ENCODE measurements at places on chromosomes 1 and 21.
A peak's percentile ranks its signal among the peaks of the same experiment; 100 is the strongest.

- no peak for DNase-seq
Measured at GRCh38 chr1:245810181-245810769, 655.5 kb downstream of the KIF26B start.

DNA sequence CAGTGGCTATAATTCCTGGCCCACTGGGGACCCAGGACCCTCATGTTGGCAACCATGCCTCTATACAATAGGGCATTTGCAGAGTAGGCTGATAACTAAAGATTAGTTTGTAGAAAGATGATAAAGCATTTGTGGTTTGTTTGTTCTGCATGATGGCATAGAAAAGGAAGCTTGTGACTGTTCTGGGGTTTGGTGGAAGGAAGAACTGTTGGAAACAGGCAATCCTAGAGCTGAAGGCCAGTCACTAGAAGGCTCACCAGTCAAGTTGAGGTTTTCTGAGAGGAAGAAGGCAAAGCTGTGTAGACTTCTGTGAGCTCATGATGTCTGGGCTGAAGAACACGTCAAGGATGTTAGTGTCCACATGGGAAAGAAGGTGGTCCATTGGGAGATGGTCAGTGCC, 140.3 kb upstream of the VANGL1 start:
- no peak for DNase-seq

- DNase-seq = no peak
Measured at GRCh38 chr1:241495741-241496140, 23.8 kb downstream of the FH start.

GRCh38 chr1:183652547-183653461, at the start of gene APOBEC4:
Gene APOBEC4 (minus strand): TSS chr1:183653316. CDS start chr1:183648781, 4,535 bp downstream.
- DNase-seq = peak; percentile 73

- DNase-seq = no peak
Measured at GRCh38 chr1:158290321-158290844, 660 bp downstream of the CD1C start.

DNA sequence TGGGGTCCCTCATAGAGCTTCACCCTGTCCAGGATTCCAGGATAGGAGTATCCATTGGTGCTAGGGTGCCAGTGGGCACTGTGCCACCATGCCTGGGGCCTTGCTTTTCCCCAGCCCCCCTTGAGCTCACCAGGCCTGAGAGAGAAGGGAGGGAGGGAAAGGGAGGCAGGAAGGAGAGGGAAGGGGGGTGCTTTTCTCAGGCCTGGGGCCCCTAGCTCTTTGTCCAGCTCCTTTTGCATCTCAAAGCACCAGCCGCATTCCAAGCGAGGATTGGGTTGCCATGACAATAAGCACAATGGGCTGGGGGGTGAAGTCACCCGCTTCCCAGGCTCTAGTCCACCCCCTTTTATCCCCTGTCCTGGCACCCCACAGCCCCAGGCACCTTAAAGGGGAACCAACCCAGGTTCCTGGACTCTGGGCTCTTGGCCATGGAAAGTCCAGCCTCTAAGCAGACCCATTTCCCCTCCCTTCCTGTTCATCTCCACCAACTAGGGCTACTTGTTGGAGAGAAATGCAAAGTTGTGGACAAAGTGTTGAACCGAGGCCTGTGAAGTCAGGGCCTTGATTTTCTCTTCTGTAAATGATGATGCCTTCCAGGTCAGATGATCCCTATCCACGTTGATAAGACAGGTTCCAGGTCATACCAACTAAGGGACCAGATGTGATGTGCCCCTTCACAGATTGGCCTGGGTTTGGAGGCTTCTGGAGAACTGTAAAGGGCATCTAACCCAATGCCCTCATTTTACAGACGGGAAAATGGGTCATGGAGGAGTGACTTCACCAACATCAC, 11.4 kb downstream of the THBS3 start:
- DNase-seq = no peak

GRCh38 chr21:37936010-37936785, 19.9 kb upstream of the KCNJ6 start:
- DNase-seq = no peak

GRCh38 chr1:234866007-234866866, 256.3 kb upstream of the IRF2BP2 start:
- no peak for DNase-seq

DNA sequence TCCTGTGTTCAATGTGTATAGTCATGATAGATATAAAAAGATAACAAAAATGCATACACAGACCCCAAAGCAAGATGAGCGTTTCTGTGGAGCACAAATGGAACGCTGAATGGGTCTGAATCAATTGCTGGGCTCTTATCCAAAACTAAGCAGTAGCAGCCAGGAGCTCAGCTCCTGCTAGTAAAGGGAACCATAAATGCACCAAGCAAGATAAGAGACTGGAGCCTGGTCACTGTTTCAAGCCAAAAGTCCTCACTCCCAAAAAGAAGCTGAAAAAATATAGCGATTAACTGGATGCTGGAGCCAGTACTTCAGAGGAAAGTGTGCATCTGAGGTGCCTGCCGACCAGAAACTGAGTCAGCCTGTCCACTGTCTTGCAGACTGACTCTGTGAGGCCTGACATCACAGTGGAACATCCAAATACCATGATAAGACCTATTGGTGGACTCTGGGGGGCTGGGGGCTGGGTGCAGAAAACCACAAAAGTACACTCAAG, 68.9 kb downstream of the LRRC8C start:
- DNase-seq = no peak

GRCh38 chr1:1082776-1083415, 8.8 kb upstream of the RNF223 start:
- DNase-seq = no peak

GRCh38 chr1:36645867-36646266, 163.2 kb upstream of the CSF3R start:
- no peak for DNase-seq

GRCh38 chr1:230073371-230074035, 6.5 kb downstream of the GALNT2 start:
- DNase-seq = no peak

DNA sequence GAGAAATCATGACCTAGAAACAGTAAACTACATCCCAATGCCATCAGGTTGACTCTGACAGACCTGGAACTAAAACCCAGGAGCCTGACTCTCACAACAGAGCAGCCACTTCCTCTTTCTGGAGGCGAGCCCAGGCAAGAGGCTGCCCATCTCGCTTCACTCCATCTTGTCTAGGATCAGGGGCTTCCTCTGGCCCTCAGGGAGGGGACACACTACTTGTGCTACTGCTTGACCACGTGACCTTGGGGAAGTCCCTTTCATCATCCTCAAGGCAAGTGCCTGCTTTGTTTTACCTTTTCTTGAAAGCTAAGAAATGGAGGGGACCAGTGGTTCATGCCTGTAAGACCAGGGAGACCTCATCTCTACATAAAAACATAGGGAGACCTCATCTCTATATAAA, 2.6 kb upstream of the TENT5B start:
- DNase-seq = no peak

GRCh38 chr1:217135569-217135915, 412.3 kb upstream of the ESRRG start:
- peak; percentile 10 for DNase-seq

DNA sequence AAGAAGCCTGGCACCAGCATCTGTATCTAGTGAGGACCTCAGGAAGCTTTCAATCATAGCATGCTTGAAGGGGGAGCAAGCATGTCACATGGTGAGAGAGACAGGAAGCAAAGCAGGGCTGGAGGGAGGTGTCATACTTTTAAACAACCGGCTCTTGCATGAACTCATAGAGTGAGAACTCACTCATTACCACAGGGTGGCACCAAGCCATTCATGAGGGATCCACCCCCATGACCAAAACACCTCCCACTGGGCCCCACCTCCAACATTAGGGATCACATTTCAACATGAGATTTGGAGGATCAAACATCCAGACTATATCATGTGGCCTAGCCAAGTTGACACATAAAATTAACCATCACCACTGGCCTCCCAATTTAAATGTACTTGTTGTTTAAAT, 125.1 kb upstream of the KCND3 start:
- no peak for DNase-seq

DNA sequence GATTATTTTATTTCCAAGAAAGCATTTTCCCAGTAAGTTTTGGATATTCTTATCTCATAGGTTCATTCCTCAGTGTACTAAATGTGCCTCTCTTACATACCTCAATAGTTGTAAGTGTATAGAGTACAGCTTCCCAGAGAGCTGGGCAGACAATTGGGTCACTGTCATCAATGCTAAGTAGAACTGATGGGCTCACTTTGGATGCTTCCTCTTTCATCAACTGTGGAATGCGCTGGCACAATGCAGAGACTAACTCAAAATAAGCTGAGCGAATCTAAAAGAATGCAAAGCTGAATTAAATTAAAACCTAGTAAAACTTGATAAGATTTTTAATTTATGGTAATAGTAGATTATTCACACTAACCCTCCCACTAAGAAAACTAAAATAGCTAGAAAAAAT, 21.5 kb downstream of the LTN1 start:
- DNase-seq = no peak

DNA sequence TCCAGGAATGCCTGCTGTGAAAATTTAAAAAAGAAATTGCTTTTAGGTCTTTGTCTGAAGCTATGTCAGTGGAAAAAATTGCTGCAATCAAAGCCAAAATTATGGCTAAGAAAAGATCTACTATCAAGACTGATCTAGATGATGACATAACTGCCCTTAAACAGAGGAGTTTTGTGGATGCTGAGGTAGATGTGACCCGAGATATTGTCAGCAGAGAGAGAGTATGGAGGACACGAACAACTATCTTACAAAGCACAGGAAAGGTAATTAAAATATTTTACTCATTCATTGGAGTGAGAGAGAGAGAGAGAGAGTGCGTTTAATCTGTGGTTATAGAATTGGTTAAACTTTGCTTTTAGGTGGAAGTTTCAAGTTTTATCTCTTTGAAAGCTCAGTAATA, 20.0 kb downstream of the CDC73 start:
- DNase-seq = no peak

GRCh38 chr1:90220941-90221693, 226.2 kb downstream of the ZNF326 start:
- DNase-seq = no peak

GRCh38 chr1:145991735-145992412, 4.5 kb downstream of the TXNIP start:
- DNase-seq = no peak

GRCh38 chr1:27292106-27292505, 29.9 kb upstream of the TMEM222 start:
- no peak for DNase-seq

- no peak for DNase-seq
Measured at GRCh38 chr1:29390075-29390474, 153.8 kb downstream of the PTPRU start.

DNA sequence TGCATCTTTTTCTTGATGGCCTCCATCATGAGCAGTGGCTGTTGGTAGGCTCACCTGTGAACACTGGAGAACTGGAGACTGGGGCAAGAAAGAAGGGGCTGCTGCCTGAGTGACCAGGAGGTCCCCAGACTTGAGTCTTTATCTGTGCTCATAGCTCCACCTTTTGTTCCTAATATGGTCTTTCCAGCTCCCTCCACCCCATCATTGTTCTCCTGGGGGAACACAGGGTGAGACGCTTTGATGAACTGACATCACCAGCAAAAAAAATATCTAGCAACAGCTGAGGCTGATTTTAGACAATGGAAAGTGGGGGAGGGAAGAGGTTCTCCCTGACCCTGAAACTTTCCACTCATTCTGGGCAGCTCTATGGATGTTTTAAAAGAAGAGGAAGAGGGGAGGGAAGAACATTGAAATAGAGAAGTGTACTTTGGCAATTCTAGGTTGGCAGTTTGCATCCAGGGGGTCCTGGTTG, at the start of gene TPM3:
TSS of gene TPM3 (minus strand) at position 111 of the 472 bp plus-strand sequence. CDS start at position 29, 82 bp downstream.
- no peak for DNase-seq

- DNase-seq = no peak
Measured at GRCh38 chr1:213782941-213783672, 204.7 kb upstream of the PROX1 start.

DNA sequence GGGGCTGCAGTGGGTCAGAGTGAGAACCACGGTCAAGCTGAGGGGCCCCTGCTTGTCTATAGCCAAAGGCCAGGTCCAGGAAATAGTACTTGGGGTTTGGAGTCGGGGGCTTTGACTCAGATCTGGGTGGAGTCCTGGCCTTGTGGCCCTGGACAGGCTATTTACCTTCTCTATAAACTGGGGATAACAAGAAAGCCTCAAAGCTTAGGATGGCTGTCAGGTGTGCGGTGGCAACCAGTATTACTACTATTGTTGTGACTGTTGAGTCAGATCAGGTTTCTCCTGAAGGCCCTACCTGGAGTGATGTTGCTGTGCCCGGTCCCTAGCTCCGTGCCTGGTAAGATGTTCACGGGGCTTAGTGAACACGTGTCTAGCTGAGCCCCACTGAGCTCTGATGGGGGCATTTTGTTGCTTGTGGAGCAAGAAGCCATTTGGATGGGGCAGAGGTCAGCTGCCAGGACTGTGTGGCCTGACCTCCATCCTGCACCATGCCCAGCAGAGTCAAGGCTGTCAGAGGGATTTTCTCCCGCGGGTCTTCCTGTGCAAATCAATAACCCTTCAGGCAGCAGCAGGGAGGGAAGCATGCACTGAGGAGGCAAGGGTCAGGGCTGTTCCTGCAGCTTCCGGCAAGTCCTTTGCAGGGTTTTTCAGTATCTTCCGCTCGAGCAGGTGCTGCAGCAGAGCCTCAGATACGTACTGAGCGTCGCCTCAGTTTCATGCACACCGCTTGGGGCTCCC, 170.3 kb downstream of the CAMTA1 start:
- DNase-seq = no peak

GRCh38 chr1:62281922-62282555, 37.2 kb downstream of the KANK4 start:
- no peak for DNase-seq

DNA sequence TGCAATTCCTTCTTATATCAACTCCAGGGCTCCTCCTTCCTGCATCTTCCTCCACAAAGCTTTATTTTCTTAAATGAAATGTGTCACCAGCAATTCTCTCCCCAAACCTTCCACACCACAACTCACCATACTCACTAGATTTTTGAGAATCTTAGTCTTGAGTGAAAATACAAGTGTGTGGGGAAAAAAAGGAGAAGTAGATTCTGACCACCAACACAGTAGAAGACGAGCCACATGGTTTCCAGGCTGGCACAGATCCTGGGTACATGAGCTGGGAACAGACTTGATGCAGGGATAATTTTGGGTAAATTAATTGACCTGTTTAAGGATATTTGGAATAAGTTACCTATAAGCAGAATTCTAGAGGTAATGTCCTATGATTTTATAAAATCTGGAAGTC, 72.8 kb upstream of the KCNJ15 start:
- DNase-seq = no peak

- peak; percentile 48 for DNase-seq
Measured at GRCh38 chr1:50422946-50423669, at the start of gene DMRTA2. Gene DMRTA2 (minus strand): TSS chr1:50423443. CDS start chr1:50421536, 1,907 bp downstream.

- DNase-seq = no peak
Measured at GRCh38 chr1:86993269-86993985, 79.0 kb downstream of the HS2ST1 start.

- DNase-seq = no peak
Measured at GRCh38 chr1:21911205-21912001, 25.7 kb downstream of the HSPG2 start.

- no peak for DNase-seq
Measured at GRCh38 chr1:52901384-52901783, 20.2 kb downstream of the ECHDC2 start.
